Left renal cortex interstitium (tissue), 4 donors: ENCODE measurements at places on chromosomes 2 and 18. TPM values are rescaled to one million over a fixed set of nuclear protein-coding genes. Genes with fewer than 3 reads are reported as not detected.

The NBAS gene
- polyA plus RNA-seq = 60.4 TPM

The CFAP210 gene
- polyA plus RNA-seq = 1.6 TPM

The VSNL1 gene
- polyA plus RNA-seq = 3.3 TPM

The ANKRD30B gene
- 0.13 TPM for polyA plus RNA-seq

The ADCYAP1 gene
- 0.17 TPM for polyA plus RNA-seq

The USP14 gene
- 52.9 TPM for polyA plus RNA-seq

The UGT1A3 gene
- polyA plus RNA-seq = not detected

DNA sequence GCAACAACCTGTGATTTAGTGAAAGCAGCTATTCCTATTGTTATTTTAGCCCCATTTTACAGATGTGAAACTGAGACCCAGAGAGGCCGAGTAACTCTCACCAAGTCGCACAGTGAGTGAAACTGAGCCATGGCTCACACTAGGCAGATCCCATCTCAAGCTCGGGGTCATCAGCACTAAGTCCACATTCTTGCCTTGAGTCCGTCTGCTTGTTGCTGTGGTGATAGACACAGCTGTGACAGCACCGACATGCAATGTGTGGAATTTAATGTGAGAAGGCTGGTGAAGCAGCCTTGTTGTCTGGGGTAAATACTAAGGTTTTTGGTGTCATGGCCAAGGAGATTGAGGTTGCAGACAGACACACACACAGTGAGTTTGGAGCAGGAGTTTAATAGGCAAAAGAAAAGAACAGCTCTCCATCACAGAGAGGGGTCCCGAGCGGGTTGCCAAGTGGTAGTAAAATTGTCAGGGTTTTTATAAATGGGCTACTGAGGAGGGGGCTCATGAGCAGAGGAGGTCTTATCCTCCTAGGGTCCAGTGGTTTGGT is 40.2 kb upstream of the GMCL1 start:
- no peak for DNase-seq

DNA sequence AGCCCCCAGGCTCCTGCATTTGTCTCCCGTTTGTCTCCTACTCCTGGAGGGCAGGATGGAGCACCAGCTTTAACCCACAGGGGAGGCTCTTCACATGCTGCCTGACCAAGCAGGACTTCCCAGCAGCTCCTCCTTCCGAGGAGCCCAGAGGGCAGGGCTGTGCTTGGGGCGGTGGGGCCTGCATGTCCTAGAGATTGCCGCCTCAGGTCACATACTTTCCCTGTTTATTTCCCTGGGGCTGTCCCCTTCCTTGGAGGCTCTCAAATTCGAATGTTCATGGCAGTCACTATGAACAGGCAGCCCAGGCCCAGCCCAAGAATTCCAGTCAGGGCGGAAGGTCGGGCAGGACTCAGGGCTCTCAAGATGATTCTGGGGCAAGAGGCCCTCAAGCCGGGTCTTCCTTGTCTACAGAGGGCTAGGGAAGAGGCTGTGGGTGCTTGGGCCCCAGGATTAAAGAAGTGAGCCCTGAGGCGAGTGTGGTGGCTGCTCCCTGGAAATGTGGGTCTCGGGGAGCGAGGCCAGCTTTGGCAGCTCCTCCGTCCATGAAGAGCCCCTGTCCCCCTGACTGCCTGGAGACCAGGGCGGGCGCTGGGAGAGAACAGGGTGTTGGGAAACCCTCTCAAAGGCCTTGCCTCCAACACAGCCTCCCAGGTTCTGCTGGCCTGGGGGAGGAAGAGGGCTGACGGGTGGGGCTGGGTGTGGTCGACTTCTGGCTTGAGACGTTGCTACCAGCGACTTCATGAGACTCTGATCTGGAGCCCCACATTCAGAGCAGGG is 48.9 kb upstream of the HPCAL1 start:
- DNase-seq = no peak

DNA sequence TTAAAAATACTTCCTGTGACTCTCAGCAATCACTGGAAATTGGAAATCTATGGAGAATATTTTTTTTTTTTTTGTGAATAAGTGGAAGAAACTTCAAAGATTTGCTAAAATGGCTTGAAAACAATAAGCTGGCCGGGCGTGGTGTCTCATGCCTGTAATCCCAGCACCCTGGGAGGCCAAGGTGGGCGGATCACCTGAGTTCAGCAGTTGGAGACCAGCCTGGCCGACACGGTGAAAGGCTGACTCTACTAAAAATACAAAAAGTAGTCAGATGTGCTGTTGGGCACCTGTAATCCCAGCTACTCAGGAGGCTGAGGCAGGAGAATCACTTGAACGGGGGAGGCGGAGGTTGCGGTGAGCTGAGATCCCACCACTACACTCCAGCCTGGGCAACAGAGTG is 155.5 kb upstream of the CAVIN2 start:
- DNase-seq = no peak

GRCh38 chr2:108611021-108611420 is 76.8 kb downstream of the LIMS1 start:
- no peak for DNase-seq

DNA sequence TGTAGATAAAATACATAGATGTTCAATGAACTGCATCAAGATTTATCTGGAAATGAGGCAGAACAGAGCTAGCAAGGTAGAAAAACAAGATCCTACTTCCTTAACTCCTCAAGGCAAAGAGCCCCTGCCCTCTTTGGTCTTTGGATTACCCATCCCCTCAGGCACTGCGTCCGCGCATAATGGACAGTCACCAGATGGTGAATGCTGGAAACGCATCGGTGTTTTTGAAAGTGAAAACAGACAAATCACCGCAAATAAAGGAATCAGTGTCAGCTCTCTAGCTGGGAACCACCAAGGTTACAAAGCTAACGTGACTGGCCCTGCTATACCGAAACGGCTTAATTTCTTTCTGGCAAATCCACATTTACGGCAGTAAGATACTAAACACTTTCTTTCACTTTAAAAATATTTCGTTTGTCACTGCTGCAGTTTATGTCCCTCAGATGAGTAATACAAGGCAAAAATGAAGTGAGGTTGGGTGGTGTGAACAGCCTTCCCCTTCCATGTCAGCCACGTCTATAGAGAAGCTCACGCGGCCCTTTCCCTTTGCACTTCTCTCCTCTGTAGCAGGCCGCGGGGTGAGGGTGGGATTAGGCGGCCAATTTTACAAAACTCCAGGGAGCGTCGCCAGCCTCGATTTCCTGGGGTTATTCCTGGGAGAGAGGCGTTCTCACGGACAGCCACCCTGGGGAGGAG is 627 bp upstream of the GALR1 start:
- DNase-seq = no peak

DNA sequence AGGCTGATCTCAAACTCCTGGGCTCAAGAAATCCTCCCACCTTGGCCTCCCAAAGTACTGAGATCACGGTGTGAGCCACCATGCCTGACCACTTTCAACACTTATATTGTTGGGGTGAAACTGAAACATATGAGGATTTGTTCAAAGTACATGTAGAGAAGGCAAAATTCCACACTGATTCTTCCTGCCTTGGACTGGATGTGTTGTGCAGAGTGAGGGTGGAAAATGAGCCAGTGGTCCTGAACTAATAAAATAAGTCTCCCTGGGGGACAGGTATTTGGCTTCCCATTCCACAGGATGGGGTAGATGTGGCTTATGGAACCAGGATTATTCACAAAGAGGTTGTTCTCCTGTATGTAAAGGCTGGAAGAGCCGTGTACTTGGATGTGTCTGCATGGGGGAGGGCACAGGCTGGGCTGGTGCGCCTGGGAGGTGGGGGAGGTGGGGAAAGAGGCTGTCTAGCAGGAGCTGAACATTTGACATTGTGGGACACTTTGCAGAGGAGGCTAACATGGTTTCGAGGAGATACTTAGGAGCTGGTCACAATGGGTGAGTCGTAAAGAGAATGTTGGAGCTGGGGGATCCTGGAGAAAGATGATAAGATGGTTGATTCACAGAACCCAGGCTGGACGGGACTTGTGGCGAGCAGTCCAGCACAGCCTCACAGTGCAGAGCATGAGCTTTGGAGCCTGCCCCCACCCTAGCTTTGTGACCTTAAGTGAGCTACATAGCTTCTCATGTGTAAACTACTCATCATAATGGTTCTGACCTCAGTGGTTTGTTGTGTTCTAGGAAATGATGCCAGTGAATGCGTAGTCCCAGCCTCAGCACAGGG is at the start of gene TXNDC2:
TSS of gene TXNDC2 (plus strand) at position 804 of the 835 bp plus-strand sequence. CDS start 708 bp downstream, outside the sequence.
- no peak for DNase-seq

GRCh38 chr2:24871852-24872333 is 48.1 kb downstream of the ADCY3 start:
- DNase-seq = no peak

GRCh38 chr2:31282634-31283033 is 48.7 kb downstream of the EHD3 start:
- no peak for DNase-seq

DNA sequence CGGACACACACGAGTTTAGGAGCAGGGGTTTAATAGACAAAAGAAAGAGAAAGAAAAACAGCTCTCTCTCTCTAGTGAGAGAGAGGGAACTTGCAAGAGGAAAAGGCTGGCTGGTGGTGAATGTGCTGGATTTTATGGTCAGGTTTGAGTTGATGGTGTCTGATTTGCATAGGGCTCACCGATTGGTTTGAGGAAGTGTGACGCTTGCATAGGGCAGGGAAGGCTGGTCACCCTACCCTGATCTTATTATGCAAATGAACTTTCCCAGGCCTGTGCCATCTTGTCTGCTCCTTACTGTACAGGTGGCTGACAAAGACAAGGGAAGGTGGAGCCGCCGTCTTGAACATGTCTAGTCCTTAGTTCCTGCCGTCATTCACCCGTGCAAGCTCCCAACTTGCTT is 408.9 kb downstream of the RIT2 start:
- no peak for DNase-seq

DNA sequence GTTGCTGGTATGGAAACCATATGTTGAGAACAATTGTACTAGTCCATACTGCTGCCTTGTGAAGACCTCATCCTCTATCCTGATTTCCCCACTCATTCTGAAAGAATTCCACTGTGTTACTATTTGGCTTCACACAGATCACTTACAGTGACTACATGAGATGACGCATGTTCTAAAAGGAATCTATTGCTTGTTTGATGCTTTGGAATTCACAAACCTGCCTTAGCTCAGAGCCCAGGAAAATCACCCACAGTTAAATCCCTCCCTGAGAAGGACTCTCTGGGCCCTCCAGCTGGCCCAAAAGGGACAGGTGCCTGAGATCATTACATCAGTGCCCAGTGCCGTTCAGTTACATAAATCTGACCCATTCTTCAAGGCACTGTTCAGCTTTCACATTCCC is 45.3 kb downstream of the KLHL29 start:
- DNase-seq = no peak
